GM23248 (cell line): ENCODE measurements at places on chromosomes 3 and 15. TPM values are rescaled to one million over a fixed set of nuclear protein-coding genes. Genes with fewer than 3 reads are reported as not detected.

Gene RAD51
- total RNA-seq, result 5.1 and 7.1 TPM in 2 replicates

Gene HLTF
- 20.6 and 25.0 TPM in 2 replicates for total RNA-seq

Gene ONECUT1
- not detected in 2 replicates for total RNA-seq

Gene GP9
- total RNA-seq, result not detected in 2 replicates

GRCh38 chr3:133159498-133160475 lies 121.6 kb downstream of the TMEM108 start:
- no peak for DNase-seq
- H3K36me3 ChIP-seq, result no peaks in the 10 kb centered on the region
- H3K27ac ChIP-seq, result no peak overlapping the region
- H3K4me3 ChIP-seq, result no peak overlapping the region

DNA sequence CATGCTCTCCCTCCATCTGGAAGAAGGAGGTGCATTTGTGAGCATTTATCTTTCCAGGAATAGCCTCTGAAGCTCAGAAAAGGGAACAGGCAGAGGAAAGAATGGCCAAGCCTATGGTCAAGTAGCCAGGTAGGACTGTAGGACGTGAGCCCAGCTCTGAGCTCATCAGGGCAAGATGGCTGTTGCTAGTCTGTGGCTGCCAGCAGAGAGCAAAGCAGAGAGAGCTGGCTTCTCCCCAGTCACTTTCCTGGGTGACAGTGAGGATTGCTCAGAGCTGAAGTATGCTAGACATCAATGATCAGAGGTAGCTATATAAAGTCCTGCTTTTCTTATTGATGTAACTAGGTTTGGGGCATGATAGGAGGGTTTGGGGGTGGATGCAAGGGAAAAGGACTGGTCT lies 146.1 kb upstream of the SLC24A5 start:
- H3K4me3 ChIP-seq, result no peak overlapping the region
- H3K4me1 ChIP-seq, result no peaks in the 10 kb centered on the region
- H3K36me3 ChIP-seq, result no peaks in the 10 kb centered on the region
- 0 out of 2 replicates have a peak, but pooled peaks cover 4% of the 10 kb centered on the region for H3K27me3 ChIP-seq
- DNase-seq, result no peak
- H3K27ac ChIP-seq, result no peak overlapping the region

DNA sequence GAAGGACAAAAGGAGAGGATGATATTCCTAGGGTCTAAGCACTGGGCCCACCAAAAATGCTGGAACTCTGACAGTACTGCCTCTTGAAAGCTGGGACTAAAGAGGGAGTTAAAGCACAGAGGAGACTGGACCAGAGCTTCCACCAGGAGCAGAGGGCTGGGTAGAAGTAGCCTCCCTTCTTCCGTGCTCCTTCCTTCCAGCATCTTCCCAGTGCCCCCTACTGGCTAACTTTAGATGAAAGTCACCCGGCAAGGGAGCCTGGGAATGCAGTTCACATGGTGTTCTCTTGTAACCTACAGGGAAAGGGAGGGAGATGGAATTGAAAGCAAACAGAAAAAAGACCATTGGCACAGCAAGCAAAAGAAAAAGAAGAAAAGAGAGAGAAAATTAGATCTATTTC lies 106.1 kb upstream of the COL8A1 start:
- no peaks in the 10 kb centered on the region for H3K36me3 ChIP-seq
- no peak overlapping the region for H3K4me3 ChIP-seq
- H3K4me1 ChIP-seq, result peaks cover 28% of the 10 kb centered on the region
- no peak overlapping the region for H3K27ac ChIP-seq
- no peaks in the 10 kb centered on the region for H3K27me3 ChIP-seq

- peaks cover 20% of the 10 kb centered on the region for H3K4me1 ChIP-seq
- no peak overlapping the region for H3K27ac ChIP-seq
- H3K4me3 ChIP-seq, result no peak overlapping the region
Measured at GRCh38 chr15:99403597-99403996, 152.3 kb downstream of the LRRC28 start.

DNA sequence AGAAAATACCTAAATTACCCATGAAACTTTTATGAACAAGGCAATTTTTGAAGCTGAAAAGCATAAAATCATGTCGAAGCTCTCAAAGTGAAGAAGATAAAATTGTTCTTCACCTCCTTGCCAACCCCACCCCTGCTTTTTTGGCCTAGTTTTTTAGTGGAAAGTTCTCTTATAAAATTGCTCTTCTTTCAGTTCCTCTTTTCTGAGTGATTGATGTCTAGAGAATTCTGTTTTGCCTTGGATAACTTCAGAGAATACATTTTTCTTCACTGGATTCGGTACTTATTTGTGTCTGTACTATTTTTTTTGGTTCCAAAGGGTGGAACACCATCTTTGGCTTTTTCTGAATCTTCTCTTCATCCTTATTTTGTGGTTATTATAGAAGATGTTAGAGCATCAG lies 25.0 kb upstream of the PYDC2 start:
- H3K4me3 ChIP-seq, result no peak overlapping the region
- no peaks in the 10 kb centered on the region for H3K36me3 ChIP-seq
- no peak for DNase-seq
- no peak overlapping the region for H3K27ac ChIP-seq
- no peaks in the 10 kb centered on the region; the same call in none of the 2 replicates for H3K27me3 ChIP-seq

DNA sequence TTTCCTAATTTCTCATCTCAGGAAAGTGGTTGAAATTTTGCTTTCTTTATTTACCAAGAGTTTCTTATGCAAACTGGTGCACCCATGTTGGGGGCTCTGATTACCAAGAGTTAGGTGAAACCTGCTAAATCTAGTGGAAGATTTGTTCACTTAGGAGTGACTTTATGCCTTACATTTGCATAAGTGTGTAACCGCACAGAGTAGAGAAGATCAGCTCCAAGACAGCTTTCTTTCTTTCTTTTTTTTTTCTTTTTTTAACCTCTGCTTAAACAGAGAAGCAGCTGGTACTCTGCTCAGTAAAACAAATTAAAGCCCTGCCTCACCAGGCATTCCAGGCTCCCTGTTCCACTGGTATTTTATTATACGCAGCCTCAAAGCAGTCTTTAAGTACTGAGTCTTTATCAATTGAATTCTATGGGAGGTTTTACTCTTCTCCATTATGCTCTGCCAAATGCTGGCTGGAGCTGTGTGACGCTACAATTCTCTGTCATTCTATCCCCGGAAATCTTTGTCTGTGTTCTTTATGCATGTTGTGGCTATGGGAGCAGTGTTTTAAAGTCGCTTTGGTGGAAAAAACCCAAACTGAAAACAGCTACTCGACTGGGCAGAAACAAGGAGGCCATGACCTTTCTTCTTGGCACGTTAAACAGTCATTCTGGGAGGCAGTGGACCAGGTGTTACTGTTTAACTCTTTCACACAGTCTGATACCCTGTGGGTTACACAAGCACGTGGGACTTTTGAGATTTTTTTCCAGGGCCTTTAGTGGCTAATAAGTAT lies 55.2 kb upstream of the GBE1 start:
- H3K27me3 ChIP-seq, result no peaks in the 10 kb centered on the region
- no peak overlapping the region for H3K27ac ChIP-seq
- H3K4me3 ChIP-seq, result no peak overlapping the region
